Activated T-cell treated with anti-CD3 and anti-CD28 coated beads for 1 hour (primary cell): ENCODE measurements at places on chromosomes 3 and 15.

DNA sequence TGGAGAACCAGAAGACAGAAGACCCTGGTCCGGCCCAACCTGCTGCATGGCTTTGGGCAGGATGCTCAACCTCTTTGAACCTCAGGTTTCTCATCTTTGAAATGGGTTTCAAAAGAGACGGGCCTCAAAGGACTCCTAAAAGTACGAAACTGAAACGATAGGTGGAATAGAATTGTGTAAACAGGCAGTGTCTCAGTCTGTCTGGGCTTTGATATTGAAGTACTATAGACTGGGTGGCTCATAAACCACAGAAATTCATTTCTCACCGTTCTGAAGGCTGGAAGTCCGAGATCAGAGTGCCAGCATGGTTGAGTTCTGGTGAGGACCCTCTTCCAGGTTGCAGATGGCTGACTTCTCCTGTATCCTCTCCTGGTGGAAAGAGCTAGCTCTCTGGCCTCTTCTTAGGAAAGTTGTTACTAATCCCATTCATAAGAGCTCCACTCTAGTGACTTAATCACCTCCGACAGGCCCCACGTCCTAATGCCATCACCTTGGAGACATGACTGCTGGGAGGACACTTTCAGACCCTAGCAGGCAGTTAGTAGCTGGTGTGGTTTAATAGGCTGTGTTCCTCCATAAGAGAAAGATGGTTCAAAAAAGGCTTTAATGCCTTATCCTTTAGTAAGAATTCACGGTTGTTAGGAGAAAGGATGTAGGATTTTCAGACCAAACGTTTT lies 35.7 kb downstream of the SSUH2 start:
- no peak for DNase-seq

GRCh38 chr3:53616971-53617892 lies 122.8 kb downstream of the CACNA1D start:
- no peak for DNase-seq

DNA sequence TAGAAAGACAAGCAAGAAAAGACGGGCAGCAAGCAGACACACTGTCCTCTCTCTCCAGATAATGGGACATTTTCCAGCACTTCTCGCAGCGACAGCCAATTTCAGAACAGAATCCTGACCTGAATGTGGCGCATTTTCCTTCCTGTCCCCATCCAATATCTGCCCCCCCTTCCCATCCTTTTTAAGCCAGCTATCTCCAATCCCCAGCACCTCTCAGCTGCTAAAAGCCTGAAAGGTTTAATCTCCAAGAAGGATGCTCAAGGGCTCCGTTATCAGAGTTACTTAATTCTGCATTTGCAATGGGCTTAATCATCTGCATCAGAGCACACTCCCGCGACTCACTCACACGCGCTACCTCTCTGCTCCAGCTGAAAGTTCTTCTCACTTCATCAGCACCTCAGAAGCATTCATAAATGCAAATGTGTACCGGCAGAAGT lies 50.5 kb downstream of the SRGAP3 start:
- DNase-seq: no peak

GRCh38 chr3:188389711-188390342 lies 235.9 kb downstream of the LPP start:
- no peak for DNase-seq

DNA sequence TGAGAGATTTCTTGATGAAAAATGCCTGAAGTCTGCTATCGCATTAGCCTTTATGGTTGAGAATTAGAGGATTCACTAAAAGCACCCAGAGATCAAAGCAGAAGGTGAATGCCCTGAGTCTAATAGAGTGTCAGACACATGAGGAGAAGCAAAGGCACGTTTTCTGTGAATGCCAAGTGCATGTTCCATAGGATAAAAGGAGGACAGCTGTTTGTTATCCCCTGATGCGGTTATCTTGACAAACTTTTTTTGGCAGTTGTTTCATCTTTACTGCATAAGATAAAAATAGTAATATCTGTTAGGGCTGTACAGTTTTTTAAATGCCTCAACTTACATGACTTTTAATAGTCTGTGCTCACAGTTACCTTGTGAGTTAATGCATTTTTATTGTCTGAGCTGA lies 65.3 kb upstream of the CD96 start:
- DNase-seq: no peak

DNA sequence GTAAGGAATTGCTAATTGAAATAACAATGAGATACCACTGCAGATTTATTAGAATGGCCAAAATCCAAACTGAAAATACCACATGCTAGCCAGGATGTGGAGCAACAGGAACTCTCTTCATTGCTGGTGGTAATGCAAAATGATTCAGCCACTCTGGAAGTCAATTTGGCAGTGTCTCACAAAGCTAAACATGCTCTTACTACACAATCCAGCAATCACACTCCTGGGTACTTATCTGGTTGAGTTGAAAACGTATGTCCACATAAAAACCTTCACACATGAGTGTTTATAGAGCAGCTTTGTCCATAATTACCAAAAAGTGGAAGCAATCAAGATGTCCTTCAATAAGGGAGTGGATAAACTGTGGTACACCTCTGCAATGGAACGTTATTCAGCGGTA lies 113.3 kb downstream of the SMAD6 start:
- no peak for DNase-seq
